ENCODE measurements at places on chromosomes 12 and 14. TPM values are rescaled to one million over a fixed set of nuclear protein-coding genes. Genes with fewer than 3 reads are reported as not detected.

P2RX7 gene
- total RNA-seq: 7.6 TPM

- DNase-seq: no peak
These were observed 57.6 kb downstream of the CCDC85C start for GRCh38 chr14:99546234-99546879.

CIROP gene
- total RNA-seq: not detected

DNA sequence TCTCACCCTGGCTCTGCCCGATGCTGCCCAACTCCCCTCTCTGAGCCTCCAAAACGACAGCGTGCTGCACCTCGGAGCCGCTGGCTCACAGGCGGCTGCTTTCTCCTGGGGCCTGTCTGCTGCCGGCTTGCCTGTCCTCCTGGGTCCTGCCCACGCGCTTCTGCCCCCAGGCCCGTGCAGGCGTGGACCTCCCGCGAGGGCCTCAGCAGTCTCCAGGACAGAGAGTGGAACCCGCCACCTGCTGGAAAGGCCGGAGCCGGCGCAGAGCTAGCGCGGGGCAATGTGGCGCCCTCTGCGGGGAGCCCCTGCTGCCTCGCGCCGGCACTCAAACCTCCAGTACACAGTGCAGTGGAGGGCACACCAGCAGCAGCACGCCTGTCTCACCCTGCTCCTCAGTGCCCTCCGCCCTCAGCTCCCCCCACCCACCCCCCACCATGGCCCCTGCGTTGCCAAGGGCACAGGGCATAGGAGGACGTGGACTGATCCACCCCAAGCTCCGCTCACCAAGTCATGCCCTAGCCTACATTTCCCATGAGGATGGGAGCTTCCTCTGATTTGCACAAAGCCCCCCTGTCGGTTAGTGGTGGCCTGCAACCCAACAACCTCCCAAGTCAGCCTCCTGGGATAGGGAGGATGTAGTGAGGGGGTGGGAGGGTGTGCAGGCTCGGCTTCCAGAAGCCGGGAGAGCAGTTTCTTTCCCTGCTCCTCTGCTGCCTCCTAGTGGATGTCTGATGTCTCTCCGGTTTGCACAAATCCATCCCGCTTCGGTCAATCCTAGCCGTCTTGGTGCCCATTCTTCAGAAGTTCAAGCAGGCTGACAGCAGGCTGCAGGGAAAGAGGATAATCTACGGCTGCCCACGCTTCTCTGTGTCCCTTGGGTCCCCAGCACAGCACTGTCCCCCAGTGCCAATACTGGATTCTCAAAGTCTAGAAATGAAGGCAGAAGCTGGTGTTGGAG lies 25.2 kb downstream of the KRT8 start:
- peak; percentile 71 for DNase-seq

TAS2R9 gene
- total RNA-seq: not detected

CLEC12A gene
- total RNA-seq: not detected

DNA sequence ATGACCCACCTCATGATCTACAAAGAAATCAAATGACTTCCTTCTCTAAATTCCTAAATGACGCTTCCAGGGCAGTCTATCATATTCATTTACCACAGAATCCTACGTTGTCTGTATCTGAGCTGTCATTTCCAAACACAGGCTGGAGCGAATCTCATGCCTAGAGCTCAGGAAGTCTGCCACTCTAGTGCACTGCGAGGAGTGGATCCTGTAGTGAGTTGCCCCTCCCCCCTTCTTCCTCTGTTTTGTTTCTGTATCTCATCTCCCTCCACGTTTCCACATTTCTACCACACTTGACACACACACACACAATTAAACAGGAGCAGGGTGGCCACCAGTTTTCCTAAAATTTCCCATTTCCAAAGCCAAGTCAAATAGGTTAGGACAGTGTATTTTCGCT lies 415.4 kb upstream of the PRICKLE1 start:
- no peak for DNase-seq

GRCh38 chr12:117114784-117115183 lies 15.6 kb upstream of the TESC start:
- DNase-seq: no peak

- no peak for DNase-seq
These were observed 124.3 kb downstream of the TSPAN9 start for GRCh38 chr12:3201339-3202051.

DNA sequence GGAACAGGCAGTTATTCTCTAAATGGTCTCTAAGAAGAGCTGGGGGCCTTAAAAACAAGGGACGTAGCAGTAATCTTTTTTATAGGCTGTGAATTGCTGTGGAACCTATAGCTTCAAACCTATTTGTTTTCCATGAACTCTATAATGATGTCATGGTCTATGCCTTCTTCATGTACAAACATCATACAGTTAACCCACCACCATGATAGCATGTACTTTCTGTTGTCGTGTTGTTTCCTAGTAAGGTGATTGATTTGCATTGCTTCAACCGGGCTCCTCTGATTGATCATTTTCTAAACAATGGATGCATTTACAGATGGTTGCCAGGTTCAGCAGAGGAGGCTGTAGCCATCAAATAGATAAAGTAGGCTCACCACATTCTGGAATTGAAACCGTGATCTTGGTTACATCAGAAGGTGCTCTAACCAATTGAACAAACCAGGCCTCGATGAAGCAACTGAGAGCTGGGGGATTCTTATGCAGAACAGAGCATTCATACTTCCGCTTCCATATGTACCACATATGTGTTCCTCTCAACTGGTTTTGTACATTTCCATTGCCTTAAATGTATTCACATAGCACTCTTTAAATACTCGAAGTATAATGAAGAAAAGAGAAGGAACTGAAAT lies 25.6 kb upstream of the PCNX1 start:
- no peak for DNase-seq

PROX2 gene
- total RNA-seq: not detected

DNA sequence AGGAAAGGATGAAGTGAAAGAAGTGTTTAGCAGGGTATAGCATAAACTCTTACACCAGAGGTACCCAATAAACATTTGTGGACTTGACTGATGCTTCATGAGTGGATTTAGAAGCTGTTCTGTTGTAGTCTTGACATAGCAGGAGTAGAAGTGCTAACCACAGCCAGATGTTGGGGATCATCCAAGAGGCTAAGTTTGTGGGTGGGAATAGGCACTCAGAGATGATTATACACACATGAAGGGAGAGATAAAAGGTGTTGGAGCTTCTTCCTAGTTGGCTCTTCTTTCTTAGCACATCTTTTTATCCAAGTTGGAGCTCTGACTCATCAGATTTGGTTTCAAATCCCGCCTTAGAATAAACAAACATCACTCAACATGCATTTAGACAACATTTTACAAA lies 166.7 kb upstream of the E2F7 start:
- DNase-seq: no peak

TUNAR gene
- not detected for total RNA-seq
